A549 treated with ZK216348 at 1 μM for 4 hours (cell line): ENCODE measurements at places on chromosomes 2 and 18. TPM values are rescaled to one million over a fixed set of nuclear protein-coding genes. Genes with fewer than 3 reads are reported as not detected.

Gene ANKZF1
- total RNA-seq: 16.7 to 21.8 TPM (median 20.0 TPM) in 5 replicates

Gene KIF1A
- total RNA-seq: 0.57 to 0.95 TPM (median 0.69 TPM) in 5 replicates

Gene CXCR1
- not detected in 5 replicates for total RNA-seq

Gene CRYGC
- not detected in 5 replicates for total RNA-seq

Gene C2orf80
- total RNA-seq: not detected in 5 replicates

Gene LIMS2
- total RNA-seq: 4.1 to 9.8 TPM (median 6.3 TPM) in 5 replicates

Gene UGT1A10
- total RNA-seq: 0.18 to 0.52 TPM (median 0.23 TPM) in 3 of 5 replicates, not detected in the others

Gene ALPP
- total RNA-seq: 2.4 to 3.3 TPM (median 2.7 TPM) in 5 replicates

Gene ZNF385B
- not detected in 5 replicates for total RNA-seq

Gene SLC35F6
- 30.8 to 39.4 TPM (median 38.7 TPM) in 5 replicates for total RNA-seq

Gene FAM136A
- 89.1 to 121 TPM (median 94.4 TPM) in 5 replicates for total RNA-seq

Gene B4GALT6
- 4.6 to 8.2 TPM (median 6.2 TPM) in 5 replicates for total RNA-seq

Gene ALPG
- 0.20 to 0.38 TPM (median 0.22 TPM) in 4 of 5 replicates, not detected in the other for total RNA-seq

Gene NEMP2
- total RNA-seq: 5.9 to 11.1 TPM (median 7.4 TPM) in 5 replicates

Gene OR6B2
- total RNA-seq: not detected in 5 replicates

Gene CLEC4F
- not detected in 5 replicates for total RNA-seq

Gene PSMA8
- not detected in 5 replicates for total RNA-seq

Gene RFX8
- not detected in 5 replicates for total RNA-seq

Gene LDLRAD4
- 0.99 to 2.5 TPM (median 1.5 TPM) in 5 replicates for total RNA-seq

Gene MAPK4
- 0.08 to 0.18 TPM (median 0.14 TPM) in 5 replicates for total RNA-seq

Gene TACR1
- total RNA-seq: 0.04 to 0.26 TPM (median 0.08 TPM) in 4 of 5 replicates, not detected in the other

Gene GPAT2
- not detected in 5 replicates for total RNA-seq

Gene YES1
- 13.9 to 29.5 TPM (median 23.6 TPM) in 5 replicates for total RNA-seq

Gene SCN3A
- total RNA-seq: 0.01 to 0.02 TPM in 2 of 5 replicates, not detected in the others

Gene CCDC68
- 3.3 to 6.5 TPM (median 4.0 TPM) in 5 replicates for total RNA-seq

Gene BMPR2
- 10.2 to 16.8 TPM (median 14.3 TPM) in 5 replicates for total RNA-seq

Gene MPPE1
- total RNA-seq: 17.3 to 20.4 TPM (median 17.8 TPM) in 5 replicates

Gene M1AP
- total RNA-seq: not detected in 5 replicates
